ENCODE measurements at places on chromosomes 3 and 15.

DNA sequence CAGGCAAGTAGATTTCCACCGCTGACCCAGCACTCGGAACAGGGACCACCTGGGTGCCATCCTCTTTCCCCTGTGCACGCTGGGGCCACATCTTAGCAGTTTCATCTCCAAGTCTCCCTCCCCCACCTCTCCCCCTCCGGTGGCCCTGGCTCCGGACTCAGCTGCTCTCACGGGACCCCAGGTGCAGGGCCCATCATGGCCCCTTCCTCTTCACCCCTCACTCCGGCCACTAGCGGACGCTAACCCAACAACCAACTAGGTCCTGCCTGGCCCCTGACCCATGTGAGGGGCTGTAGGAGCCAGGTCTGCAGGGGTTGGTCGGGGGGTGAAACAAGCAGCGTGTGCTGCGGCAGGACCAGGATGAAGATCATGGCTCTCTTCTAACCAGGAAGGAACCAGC, 31.3 kb upstream of the IQSEC1 start:
- no peak for DNase-seq

DNA sequence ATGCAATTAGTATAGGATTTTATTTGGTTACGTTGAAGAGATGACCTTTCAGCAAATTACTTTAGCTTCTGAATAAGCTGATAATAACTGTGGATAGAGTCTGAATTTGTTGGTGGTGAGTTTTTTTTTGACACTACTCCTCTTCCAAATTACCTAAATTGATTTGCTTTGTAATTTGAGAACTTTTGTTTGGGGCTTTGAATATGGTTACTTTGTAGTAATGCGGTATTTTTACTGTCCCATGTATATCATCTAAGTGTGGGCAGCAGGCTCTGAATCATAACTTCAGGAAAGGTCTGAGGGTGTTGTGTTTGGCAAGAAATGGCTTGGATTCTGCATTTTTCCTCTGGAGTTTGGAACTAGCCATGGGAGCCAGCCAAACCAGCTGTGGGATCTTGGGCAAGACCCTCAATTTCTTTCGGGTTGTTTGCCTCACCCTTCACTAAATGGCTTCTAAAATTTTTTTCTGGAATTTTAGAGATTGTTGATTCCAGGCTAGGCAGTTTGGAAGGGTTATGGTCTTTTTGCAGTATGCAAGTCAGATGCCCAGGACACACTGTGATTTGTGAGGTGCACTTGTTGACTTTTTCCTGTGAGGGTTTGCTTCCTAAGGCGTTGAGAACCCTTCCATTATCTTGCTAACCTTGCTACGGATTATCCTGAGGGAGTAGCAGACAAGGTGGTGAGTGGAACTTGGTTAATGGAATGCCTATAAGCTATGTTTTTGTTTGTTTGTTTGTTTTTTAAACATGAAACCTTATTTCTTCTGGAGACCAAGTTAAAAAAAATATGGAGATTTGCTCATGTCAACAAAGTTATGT, 10.4 kb downstream of the PTPRG start:
- no peak for DNase-seq

- DNase-seq = no peak
Observed at GRCh38 chr3:69791919-69792399, 52.7 kb downstream of the MITF start.

- no peak for DNase-seq
Observed at GRCh38 chr3:41882956-41883355, 78.9 kb downstream of the ULK4 start.

DNA sequence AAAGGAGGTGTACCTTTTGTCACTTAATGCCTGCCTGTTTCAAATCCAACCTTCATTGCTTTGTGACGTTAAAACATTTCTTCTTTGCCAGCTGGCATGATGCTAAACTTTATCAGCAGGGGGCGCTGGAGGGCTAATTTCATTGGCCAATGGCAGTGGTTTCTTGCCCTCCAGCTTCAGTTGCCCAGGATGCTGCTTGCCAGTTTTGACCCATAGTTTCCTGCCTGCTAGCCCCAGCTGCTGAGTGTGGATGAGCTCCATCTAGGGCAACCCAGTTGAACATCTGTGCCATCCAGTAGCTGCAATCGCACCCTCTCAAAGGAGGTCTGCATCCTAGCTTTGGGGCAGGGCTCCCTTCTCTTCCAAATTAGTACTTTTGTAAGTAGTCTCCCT, 22.1 kb downstream of the ACKR2 start:
- DNase-seq = peak; percentile 21

Data from stimulated activated CD4-positive, alpha-beta T cell treated with anti-CD3 and anti-CD28 coated beads, TNF-alpha, amount 100 ng/mL, for 1 hour (primary cell).